ENCODE measurements at places on chromosomes 2 and 18.

DNA sequence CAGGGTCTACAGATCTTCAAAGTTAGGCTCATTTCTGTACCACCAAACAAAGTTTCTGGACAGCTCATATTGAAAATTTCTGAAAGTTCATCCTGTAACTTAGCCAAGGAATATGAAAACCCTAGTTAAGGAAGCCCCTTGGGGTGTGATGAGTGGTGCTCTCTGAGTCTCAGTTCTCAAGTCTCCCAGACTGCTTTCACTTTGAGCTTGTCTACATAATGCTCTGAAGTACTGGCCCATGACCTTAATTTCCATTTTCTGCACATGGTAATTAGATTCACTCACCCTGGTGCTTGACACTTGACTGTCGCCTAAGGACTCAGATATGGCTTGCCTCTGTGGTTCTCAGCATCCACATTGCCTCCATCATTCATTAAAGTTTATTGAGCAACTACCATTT lies 51.7 kb upstream of the SATB2 start:
- H3K27me3 ChIP-seq, result no peaks in the 10 kb centered on the region
- no peaks in the 10 kb centered on the region for H3K36me3 ChIP-seq
- H3K4me3 ChIP-seq, result no peak overlapping the region
- no peaks in the 10 kb centered on the region for H3K4me1 ChIP-seq

GRCh38 chr2:225464346-225465025 lies 65.0 kb downstream of the NYAP2 start:
- H3K36me3 ChIP-seq, result no peaks in the 10 kb centered on the region
- H3K4me3 ChIP-seq, result no peak overlapping the region
- no peak for DNase-seq
- no peaks in the 10 kb centered on the region for H3K27me3 ChIP-seq

- peak; percentile 94 for DNase-seq
- H3K4me3 ChIP-seq, result no peak overlapping the region
- H3K27me3 ChIP-seq, result peaks cover 67% of the 10 kb centered on the region
- H3K27ac ChIP-seq, result no peak overlapping the region
- H3K36me3 ChIP-seq, result no peaks in the 10 kb centered on the region
- H3K4me1 ChIP-seq, result peaks cover 36% of the 10 kb centered on the region
These were observed 2.4 kb upstream of the INHBB start for GRCh38 chr2:120343433-120344105.

DNA sequence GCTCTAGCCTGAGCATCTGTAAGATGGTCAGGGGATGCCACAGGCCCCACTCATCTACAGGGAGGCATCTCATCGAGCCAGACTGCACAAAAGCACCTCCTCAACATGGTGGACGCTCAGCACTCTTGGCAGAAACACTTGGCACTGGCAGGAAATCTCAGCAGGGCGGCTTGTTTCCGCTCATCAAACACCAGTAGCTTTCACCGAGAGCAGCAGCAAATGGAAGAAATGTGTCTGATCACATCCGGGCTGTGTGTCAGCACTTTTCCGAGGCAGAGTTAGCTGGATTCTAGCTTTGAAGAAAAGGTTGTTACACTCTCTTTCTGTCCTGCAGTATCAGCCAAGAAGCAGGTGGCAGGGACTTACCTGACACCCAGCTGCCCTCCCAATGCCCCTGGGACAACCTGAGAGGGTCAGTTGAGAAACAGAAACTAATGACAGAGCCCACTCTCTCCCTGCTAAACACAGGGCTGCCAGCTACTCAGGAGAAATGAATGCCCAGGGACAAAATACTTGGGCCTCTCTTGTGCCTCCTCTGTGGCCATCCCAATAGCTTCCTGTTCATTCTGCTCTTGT lies 68.9 kb upstream of the FZD7 start:
- no peak overlapping the region for H3K4me3 ChIP-seq
- no peaks in the 10 kb centered on the region for H3K27me3 ChIP-seq
- DNase-seq, result no peak
- no peaks in the 10 kb centered on the region for H3K36me3 ChIP-seq
- peaks cover 13% of the 10 kb centered on the region for H3K4me1 ChIP-seq
- H3K27ac ChIP-seq, result no peak overlapping the region

DNA sequence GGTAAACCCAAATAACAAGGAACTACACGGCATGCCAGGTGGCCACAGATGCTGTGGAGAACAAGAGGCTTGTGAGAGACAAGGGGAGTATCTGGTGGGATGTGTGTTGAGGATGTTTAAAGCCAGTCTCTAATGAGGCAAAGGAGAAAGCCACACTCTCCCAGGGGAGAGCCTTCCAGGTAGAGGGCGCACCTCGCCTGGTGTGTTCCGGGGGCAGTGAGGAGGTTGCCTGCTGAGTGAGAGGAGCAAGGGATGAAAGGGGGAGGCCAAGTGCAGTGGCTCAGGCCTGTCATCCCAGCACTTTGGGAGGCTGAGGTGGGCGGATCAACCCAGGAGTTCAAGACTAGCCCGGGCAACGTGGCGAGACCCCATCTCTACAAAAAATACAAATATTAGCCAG lies 16.2 kb downstream of the SAG start:
- no peak overlapping the region for H3K4me3 ChIP-seq
- H3K36me3 ChIP-seq, result no peaks in the 10 kb centered on the region
- no peaks in the 10 kb centered on the region for H3K4me1 ChIP-seq
- DNase-seq, result no peak
- no peak overlapping the region for H3K27ac ChIP-seq

DNA sequence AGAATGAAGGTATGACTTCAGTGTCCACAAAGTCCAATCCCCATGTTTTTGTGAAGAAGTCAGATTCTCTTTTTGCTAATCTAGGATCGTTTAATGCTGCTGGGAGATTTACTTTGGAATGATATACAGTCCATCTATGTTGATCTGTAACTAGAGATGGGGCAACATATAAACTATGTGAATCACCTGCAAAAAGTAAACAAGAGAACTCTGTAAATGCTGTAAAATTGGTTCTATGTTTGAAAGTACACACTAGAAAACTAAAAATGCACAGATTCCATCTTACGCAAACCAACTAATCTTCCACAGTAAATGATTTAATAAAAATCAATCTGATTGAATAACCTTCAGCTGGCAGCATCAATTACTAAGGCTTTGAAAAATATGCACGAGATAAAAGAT lies 37.5 kb downstream of the VPS54 start:
- H3K27me3 ChIP-seq, result no peaks in the 10 kb centered on the region
- H3K36me3 ChIP-seq, result no peaks in the 10 kb centered on the region
- H3K4me1 ChIP-seq, result peaks cover 8% of the 10 kb centered on the region
- H3K27ac ChIP-seq, result no peak overlapping the region
- DNase-seq, result no peak

DNA sequence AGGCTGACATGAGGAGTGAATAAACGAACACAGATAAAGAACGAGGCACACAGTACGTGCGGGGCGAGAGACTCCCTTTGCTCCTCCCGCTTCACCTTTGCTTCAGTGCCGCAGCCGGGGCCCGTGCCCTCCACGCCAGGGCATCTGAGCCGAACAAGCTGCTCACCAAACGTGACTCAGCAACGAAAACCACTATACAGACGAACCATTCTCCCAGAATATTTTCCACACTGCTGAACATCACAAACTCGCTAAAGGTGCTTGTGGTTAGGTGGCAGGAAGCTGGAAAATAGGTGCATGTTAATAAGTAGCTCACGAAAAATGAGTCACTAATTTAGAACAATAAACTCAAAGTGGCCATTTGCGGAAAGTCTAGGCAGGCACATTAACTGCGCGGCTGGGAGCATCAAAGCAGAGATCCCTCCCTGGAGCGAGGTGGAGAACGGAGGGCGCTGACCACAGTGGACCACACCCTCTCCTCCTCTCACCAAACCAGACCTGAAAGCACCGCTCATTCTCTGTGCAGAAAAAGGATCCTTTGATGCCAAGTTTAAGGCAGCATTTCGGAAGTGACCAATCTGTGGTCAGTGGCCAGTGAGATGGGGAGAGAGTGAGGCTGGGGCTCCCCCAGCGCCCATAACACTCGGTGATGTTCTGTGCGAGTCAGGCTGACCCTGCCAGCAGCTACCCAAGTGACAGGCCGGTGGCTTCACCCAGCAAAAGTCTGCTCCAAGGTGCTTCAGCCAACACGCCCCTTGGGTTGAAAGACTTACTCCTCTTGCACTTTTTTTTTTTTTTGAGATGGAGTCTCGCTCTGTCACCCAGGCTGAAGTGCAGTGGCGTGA lies 153.2 kb downstream of the HDAC4 start:
- DNase-seq, result no peak
- no peaks in the 10 kb centered on the region for H3K27me3 ChIP-seq
- no peak overlapping the region for H3K27ac ChIP-seq
- no peak overlapping the region for H3K4me3 ChIP-seq

- no peaks in the 10 kb centered on the region for H3K36me3 ChIP-seq
- peaks cover 31% of the 10 kb centered on the region for H3K4me1 ChIP-seq
- no peak for DNase-seq
- H3K27ac ChIP-seq, result no peak overlapping the region
- no peaks in the 10 kb centered on the region for H3K27me3 ChIP-seq
These were observed 93.8 kb upstream of the COPS8 start for GRCh38 chr2:236991874-236992273.

GRCh38 chr2:216690853-216691741 lies 4.3 kb downstream of the IGFBP5 start:
- peak overlapping the region; percentile 82 for H3K27ac ChIP-seq
- no peaks in the 10 kb centered on the region for H3K27me3 ChIP-seq
- no peaks in the 10 kb centered on the region for H3K36me3 ChIP-seq
- H3K4me1 ChIP-seq, result peaks cover 19% of the 10 kb centered on the region
- H3K4me3 ChIP-seq, result peak overlapping the region; percentile 36
